Fibroblast of skin of back (primary cell): ENCODE measurements at places on chromosomes 3 and 15.

DNA sequence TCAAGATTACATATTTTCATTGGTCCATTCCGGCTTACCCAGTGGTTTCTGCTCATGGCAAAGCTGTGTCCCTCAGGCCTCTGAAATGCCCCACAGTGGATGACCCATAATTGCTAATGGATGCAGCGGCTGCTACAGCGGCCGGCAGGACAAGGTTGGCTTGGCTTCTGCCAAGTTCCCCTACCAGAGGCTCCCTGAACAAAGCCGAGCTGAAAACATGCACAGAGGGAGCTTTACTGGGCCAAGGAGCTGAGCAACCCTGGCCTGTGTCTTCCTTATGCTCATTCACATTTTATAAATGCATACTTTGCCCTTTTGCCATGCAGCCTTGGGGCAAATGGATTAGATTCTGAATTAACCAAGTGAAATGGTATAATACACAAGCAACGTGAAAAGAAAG lies 150.5 kb downstream of the NTRK3 start:
- DNase-seq, result no peak

GRCh38 chr15:31867536-31868442 lies 162.5 kb upstream of the CHRNA7 start:
- DNase-seq, result peak; percentile 48

DNA sequence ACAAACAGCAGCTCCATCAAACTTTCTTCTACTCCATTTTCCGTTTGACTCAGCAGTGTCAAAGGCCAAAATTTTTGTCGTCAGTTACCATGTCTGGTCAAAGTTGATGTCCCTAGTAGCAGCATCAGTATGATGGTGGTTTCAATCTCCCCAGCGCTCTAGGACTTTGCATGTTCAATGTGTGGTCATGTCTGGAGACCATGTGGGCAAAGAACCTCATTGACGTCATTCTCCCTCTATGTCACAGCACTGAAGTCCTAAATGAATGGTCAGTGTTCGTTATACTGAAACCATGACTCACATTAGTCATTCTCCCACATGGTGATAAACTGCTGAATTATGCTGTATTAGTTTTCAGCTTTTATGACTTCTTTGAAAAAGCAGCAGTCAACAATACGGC lies 23.2 kb downstream of the SHC4 start:
- DNase-seq, result peak; percentile 94

GRCh38 chr3:59304296-59304695 lies 254.5 kb upstream of the CFAP20DC start:
- no peak for DNase-seq

GRCh38 chr3:72679540-72680198 lies 168.6 kb downstream of the SHQ1 start:
- DNase-seq, result peak; percentile 61

- peak; percentile 77 for DNase-seq
These were observed 349.9 kb upstream of the TGFBR2 start for GRCh38 chr3:30256474-30256873.

DNA sequence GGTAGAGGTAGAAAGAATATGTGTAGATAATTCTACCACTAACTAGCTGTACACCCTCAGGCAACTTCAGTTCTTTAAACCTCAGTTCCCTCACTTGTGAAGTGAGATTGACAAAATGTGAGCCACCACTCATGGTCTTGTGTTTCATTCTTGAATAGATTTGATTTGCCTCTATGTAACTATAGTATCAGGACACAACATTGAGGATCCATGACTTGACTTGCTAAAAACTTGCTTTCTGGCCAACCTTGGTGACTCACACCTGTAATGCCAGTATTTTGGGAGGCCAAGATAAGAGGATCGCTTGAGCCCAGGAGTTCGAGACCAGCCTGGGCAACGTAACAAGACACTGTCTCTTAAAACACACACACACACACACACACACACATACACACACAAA lies 115.8 kb upstream of the FLNB start:
- DNase-seq, result peak; percentile 49

DNA sequence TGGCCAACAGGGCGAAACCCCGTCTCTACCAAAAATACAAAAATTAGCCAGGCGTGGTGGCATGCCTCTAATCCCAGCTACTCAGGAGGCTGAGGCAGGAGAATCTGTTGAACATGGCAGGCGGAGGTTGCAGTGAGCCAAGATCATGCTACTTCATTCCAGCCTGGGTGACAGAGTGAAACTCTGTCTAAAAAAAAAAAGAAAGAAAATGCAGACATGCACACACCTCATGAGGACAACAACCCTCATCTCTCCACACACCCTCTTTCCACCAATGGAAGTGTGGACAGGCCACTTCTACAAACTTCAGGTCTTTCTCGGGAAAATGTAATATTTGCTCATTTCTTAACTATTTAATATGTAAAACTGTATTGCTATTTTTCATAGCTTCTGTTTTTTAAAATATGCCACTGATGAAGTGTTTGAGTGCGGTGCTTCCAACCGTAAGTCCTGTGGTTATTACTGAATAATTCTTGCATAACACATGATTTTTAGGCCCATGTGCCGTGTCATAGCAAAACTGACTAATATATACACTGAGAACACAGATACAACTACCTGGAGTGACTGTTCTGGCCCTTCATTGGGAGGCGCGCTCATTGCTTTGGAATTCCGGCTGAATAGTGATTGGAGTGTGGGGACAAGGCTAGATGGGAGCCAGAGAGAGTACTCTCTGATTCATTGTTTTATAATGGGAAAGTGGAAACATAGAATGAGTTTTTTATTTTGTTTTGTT lies 23.1 kb downstream of the LRRC31 start:
- peak; percentile 71 for DNase-seq

DNA sequence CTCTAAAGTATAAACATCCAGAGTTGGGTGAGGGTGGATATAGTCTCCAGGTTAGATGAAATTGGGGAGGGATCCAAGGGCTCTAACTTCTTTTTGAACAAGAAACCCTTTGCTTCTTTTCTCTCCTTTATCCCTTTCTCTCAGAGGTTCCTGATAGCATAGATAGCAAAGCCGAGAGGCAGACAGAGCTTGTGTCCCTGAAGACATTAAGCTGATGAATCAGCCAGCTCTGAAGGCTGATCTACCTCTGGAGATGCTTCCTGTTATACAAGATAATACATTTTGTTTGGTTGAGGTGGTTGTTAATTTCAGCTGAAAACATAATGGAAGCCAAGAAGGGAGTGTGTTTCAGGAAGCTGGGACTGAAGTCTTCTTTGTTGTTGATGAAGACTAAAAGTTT lies 193.2 kb downstream of the PDCD6IP start:
- DNase-seq, result no peak

DNA sequence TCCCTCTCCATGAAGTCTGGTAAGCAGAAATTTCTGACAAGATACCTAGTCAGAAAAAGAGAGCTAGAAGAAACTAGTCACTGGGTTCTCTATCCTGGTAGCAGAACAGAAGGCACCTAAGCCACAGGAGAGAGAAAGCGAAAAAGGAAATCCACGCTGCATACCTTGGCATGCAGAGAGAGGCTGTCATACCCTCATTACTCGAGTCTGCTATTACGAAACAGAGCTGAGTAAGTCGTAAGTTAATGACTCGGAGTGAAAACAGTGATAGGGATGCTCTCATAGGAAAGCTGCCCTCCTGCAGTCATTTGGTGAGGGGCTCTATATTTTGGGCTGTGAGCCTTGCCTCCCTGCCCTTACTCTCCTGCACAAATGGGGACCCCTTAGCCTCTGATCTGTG lies 16.2 kb downstream of the CLRN1 start:
- peak; percentile 30 for DNase-seq

DNA sequence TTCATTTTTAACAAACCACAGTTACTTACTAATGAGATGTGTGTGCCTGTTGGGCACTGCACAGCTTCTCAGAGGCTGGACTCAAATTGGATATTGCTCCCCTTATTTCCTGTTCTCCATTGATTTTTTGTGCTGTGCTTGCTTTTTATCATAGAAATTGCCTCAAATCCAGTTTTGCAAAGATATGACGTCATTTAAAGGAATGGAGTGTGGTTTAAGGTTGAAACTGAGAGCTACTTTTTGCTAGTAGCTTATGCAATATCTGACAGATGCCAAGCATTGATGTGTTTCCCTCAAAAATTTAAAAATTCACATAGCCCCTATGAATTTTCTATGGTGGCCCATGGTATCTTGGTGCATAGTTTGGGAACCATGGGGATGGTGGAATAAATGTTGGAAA lies 67.7 kb upstream of the ROPN1 start:
- peak; percentile 45 for DNase-seq

DNA sequence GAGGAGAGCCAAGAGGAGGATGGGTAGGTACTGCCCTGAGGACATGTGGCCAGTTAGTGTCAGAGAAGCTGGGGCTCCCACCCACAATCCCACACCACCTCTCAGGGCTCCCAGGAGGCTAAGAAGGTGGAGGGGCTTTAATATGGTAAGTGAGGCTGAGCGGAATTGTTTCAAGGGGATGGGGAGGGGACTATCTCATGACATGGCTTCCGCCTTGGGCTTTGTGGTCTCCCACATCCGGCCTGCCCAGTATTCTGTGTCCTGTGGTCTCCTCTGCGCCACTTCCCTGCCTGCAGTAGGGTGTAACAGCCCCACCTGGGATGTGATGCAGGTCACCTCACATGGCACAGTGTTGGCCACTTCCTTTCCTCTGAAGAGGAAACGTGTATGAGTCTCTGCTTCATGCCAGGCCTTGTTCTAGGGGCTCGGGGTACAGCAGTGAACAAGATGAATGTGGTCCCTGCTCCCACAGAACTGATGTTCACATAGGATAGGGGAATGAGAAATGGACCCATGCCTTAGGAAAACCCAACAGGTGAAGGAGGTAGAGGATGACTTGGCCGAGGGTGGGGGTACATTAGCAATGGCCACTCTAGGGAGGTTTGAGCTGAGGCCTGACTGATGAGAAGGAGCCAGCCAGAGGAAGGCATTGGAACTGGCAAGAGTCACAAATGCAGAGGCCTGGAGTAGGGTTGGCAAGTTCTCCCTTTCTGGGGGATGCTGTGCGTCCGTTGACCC lies 3.2 kb downstream of the NEIL1 start:
- DNase-seq, result no peak

- no peak for DNase-seq
These were observed 25.4 kb upstream of the MBNL1 start for GRCh38 chr3:152243301-152243711.

DNA sequence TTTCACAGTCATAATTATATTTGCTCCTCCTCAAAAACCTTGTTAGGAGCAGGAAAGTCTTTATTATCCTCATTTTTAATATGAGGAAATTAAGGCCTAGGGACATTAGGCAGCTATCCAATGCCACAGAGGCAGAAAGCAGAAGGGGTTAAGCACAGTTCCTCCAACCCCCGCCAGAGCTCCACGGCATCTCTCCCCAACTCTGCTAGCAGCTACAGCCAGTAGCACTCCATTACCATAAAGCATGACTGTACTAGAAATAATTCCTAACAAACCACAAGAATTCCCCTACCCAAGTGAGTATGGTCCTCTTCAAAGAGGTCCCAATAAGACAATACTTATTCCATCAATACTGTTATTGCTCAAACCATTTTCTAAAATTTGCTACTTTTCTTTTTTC lies 9.8 kb downstream of the HEG1 start:
- peak; percentile 90 for DNase-seq

- no peak for DNase-seq
These were observed 355.7 kb upstream of the TBL1XR1 start for GRCh38 chr3:177553012-177553411.

DNA sequence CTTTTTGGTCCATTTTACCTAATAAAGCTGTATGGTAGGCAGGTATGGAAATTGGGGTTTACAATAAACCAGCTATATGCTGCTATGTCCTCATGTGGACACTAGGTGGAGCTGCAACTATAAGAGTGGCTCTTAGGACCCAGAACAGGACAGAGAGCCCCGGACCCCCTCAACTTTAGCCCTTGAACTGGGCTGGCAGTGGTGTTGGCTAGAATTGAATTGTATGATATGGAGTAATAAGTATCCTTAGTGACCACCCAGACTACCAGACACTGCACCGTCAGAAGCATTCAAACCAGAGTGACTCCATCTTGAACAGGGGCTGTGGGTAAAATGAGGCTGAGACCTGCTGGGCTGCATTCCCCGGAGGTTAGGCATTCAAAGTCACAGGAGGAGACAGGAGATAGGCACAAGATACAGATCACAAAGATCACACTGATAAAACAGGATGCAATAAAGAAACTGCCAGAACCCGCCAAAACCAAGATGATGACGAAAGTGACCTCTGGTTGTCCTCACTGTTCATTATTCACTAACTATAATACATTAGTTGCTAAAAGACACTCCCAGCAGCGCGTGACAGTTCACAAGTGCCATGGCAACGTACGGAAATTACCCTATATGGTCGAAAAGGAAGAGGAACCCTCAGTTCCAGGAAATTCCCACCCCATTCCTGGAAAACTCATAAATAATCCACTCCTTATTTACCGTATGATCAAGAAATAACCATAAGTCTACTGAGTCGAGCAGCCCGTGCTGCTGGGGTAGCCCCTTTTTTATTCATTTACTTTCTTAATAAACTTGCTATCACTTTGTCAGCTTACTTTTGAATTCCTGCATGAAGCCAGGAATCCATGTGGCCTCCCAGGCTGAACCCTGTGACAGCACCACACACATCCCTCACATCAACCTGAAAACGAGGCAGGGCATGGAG lies 68.7 kb upstream of the BLM start:
- DNase-seq, result peak; percentile 59

DNA sequence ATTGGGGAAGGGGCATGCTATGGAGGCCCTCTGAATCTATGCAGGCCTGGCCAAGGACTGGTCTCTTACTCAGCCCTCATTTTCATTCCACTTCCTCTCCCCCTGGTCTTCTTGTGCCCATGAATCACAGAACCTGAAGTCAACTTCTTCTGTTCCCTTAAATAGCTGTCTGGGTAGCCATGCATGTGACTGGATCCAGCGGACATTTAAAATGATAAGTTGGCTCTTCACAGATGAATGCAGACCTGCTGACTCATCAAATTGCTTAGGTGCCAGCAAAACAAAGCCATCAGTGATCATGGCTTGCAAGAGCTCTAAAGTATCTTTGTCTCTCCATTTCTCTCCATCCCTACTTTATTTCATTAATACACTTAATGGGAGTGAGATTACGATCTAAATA lies 90.1 kb upstream of the CADPS start:
- DNase-seq, result no peak

DNA sequence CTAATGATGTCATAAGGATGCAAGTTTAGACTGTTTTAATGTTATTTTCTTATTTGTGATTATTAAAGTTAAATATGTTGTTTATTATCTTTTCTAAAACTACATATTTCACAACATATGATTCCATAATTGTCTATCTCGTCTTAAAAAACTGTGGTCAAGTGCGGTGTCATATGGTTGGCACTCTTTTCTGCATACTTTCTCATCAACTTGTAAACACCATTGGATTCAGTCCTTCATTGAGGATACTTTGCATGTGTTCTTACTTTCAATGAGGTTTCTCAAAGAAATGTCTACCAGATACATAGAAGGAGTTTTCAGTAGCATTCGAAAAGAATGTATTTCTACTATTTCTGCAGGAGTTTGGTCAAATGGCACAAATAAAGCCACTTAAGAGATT lies 22.0 kb upstream of the ALPK3 start:
- peak; percentile 11 for DNase-seq
